ENCODE measurements at places on chromosomes 1 and 21.

DNA sequence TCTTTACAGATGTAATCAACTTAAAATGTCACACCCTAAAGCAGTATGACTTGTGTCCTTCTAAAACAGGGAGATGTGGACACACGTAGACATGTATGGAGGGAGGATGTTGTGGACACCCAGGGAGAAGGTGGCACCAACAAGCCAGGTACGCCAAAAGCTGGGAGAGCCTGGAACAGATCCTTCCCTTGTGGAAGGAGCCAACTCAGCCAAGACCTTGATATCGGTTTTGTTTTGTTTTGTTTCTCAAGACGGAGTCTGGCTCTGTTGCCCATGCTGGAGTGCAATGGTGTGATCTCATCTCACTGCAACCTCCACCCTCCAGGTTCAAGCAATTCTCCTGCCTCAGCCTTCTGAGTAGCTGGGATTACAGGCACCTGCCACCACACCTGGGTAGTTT, 45.6 kb downstream of the CHAF1B start:
- DNase-seq: no peak

DNA sequence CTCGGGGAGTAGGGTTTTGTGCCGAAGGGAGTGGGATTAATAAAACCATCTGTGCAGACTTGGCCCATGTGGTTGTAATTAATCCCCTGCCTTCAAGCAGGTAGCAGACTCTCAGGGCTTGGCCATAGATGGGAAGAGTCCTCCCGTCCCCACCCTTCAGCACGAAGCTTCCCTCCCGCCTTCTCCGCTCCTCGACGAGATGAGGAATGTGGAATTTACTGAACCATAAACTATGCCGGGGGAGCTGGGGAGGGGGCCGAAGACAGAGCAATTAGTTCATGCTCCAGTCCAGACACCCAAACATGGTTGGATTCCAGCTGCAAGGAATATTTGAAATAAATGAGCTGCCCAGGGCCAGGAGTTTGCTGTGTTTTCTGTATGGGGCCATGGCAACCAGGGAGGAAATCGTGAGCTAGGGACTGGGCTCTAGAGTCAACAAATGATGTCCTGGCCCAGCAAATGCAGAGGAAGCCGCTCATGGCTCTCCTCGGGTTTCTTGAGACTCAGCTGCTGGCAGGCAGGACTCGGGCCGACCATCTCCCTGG, 78.8 kb downstream of the SPSB1 start:
- DNase-seq: no peak

- no peak for DNase-seq
Observed at GRCh38 chr1:205248793-205249601, 21.3 kb downstream of the TMCC2 start.

GRCh38 chr1:169877800-169878491, 15.8 kb downstream of the SCYL3 start:
- DNase-seq: no peak

GRCh38 chr1:42660907-42661500, 2.8 kb downstream of the PPIH start:
- no peak for DNase-seq

- DNase-seq: no peak
Observed at GRCh38 chr1:94642617-94643321, 101.2 kb upstream of the F3 start.

GRCh38 chr1:97898948-97899347, 21.9 kb downstream of the DPYD start:
- DNase-seq: no peak

DNA sequence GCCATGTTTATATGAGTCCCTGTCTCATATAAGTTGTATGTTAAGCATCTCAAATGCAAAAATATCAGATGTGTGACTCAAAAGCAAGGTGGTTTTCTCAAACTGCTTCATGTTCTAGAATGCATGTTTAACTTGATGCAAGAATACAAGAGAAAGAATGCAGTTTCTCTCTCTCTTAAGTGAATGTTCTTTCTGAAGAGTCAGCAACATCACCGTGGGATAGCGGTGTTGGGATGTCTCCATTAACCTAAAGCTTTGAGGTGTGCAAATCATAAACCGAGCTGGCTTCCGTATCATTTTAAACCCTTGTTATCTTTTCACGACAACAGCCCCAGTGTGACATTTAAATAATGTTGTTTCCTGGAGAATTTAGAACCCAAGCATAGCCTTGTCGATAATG, 48.4 kb upstream of the TARBP1 start:
- no peak for DNase-seq

DNA sequence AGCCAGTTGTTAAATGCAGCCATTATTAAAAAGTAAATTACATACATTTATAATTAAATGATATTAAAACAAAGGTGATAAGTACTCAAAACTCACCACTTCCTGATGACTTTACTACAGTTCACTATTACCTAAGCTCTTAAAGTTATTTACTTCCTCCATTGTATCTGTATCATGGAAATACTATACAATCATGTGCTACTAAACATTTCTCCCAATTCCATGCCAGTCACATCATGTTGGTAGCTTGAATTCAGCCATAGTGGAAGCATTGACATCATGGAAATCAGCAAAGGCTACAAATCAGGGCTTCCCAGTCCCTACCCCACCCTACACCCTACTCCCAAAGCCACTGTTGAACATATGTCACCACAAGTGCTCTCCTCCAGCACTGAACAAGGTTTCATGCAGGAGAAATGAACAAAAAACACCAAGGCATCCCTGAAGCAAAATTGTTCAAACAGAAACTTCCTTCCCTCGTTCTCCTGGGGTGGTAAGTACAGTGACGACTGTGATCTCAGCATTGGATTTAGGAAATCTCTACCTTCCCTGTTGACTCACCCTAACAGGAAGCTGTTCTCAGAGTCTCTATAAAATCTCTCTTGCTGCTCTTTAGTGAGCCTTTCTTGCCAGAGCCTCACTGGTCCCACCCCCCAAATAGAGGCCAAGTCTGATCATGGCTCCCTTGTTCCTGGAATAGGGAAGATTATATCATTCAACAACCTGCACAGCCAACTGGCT, 12.7 kb downstream of the VSIG8 start:
- no peak for DNase-seq

- no peak for DNase-seq
Observed at GRCh38 chr1:84410328-84411095, 12.2 kb downstream of the DNASE2B start.

- no peak for DNase-seq
Observed at GRCh38 chr1:201359873-201360210, 17.6 kb downstream of the TNNT2 start.

GRCh38 chr21:16743317-16743716, 769.5 kb upstream of the CXADR start:
- no peak for DNase-seq

DNA sequence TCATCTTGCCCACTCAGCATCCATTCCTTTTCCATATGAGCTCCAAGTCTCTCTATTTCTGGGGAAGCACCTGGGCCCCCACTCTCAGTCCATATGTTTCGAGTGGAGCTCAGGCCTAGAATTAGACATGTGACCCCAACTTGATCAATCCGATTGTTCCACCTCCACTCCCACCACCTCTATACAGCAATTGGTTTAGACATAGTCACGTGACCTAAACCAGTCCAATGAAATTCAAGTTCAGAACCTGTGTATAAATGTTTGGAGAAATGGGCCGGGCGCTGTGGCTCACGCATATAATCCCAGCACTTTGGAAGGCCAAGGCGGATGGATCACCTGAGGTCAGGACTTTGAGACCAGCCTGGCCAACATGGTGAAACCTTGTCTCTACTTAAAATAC, 29.6 kb upstream of the CLIC4 start:
- DNase-seq: no peak

- DNase-seq: no peak
Observed at GRCh38 chr1:7534061-7534825, 236.9 kb upstream of the VAMP3 start.

- DNase-seq: no peak
Observed at GRCh38 chr21:46109313-46110221, 11.7 kb downstream of the COL6A2 start.

DNA sequence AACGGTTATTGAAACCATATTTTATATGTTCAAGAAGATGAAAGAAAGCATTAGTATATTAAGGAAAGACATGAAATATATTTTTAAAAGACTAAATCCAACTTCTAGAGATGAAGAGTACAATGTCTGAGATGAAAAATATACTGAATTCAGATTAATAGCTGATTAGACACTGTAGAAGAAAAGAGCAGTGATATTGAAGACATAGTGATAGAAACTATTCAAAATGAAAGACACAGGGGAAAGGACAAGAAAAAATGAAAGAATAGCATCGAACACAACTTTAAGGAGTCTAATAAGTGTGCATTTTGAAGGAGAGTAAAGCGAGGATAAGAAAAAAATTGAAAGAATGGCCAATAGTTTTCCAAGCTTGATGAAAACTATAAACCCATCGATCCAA, 11.2 kb upstream of the IFNAR1 start:
- no peak for DNase-seq

DNA sequence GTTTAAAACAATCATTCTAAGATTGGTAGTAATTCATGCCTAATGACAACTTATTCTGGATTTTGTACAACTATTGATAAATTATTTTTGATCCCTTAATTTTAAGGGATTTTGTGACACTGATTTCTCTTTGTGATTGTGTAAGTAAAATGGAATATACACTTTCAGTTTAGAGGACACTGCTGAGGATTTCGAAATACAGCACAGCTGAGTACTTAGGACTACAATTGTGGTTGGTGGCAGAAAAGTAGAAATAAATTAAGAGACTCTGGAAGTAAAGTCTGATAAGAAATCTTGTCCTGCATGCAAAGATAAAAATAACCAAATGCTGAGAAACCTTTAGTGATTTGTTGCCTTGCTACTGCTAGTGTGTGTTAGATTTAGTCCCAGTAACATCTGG, 40.0 kb downstream of the TYW3 start:
- no peak for DNase-seq

- DNase-seq: no peak
Observed at GRCh38 chr1:3467096-3468036, 12.9 kb downstream of the ARHGEF16 start.

- no peak for DNase-seq
Observed at GRCh38 chr21:14046401-14046800, 164.4 kb downstream of the LIPI start.

- DNase-seq: no peak
Observed at GRCh38 chr1:212162635-212163034, 122.6 kb upstream of the PPP2R5A start.

DNA sequence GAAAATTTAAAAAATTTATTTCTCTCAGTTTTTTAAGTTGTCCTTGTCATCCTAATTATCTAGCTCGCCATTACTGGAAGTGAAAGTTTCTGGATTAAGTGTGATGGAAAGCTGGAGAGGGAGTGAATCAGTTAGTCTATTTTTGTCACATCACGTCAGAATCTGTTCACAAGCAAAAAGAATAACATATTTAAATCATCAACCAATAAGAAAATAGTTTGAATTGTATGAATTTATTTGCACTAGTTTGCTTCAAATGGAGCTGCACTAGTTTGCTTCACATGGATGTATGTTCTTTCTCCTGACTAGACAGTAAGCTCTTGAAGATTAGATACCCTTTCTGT, 22.8 kb downstream of the PHC2 start:
- DNase-seq: no peak

- DNase-seq: no peak
Observed at GRCh38 chr1:228392111-228392936, 14.3 kb downstream of the TRIM11 start.

- no peak for DNase-seq
Observed at GRCh38 chr1:206725109-206725963, 40.6 kb downstream of the MAPKAPK2 start.

- no peak for DNase-seq
Observed at GRCh38 chr1:31374511-31375196, 1.8 kb upstream of the FABP3 start.

GRCh38 chr21:20882462-20883407, 115.5 kb upstream of the NCAM2 start:
- DNase-seq: no peak

- no peak for DNase-seq
Observed at GRCh38 chr1:45325851-45326506, 716 bp upstream of the HPDL start.

GRCh38 chr1:14778898-14779865, 180.7 kb downstream of the KAZN start:
- no peak for DNase-seq

GRCh38 chr1:181898773-181899172, 162.7 kb downstream of the ZNF648 start:
- DNase-seq: no peak

- DNase-seq: no peak
Observed at GRCh38 chr1:204280099-204280961, 66.5 kb upstream of the GOLT1A start.

GRCh38 chr1:67788238-67788790, 45.0 kb downstream of the GNG12 start:
- no peak for DNase-seq

GRCh38 chr1:91764471-91765115, 121.4 kb downstream of the TGFBR3 start:
- no peak for DNase-seq

DNA sequence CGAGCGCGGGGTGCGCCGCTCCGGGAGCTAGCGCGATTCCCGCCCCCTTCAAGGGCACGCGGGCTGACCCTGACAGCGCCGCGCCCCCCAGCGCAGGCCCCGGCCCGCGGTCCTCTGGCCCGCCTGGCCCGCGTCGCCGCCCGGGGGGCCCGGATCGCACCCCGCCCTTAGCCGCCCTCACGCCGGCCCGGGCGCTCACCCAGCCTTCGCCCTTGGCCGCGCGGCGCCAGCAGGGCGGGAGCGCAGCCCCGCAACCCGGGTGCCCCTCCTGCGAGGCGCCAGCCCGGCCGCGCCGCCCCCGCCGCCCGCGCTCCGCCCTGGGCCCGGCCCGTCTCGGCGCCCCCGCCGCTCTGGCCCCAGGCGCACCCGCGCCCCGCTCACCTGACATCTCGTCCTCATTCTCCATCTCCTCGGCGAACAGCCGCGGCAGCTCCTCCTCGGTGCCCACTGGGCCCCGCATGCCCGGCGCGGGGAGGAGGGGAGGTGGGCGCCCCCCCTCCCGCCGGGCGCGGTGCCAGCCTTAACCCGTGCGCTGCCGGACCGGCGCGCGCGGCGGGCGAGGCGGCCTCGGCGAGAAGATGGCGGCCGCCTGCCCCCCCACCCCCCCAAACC, 451 bp downstream of the CHD5 start:
- DNase-seq: no peak
